ENCODE measurements at places on chromosomes 5 and 9. TPM values are rescaled to one million over a fixed set of nuclear protein-coding genes. Genes with fewer than 3 reads are reported as not detected.

DNA sequence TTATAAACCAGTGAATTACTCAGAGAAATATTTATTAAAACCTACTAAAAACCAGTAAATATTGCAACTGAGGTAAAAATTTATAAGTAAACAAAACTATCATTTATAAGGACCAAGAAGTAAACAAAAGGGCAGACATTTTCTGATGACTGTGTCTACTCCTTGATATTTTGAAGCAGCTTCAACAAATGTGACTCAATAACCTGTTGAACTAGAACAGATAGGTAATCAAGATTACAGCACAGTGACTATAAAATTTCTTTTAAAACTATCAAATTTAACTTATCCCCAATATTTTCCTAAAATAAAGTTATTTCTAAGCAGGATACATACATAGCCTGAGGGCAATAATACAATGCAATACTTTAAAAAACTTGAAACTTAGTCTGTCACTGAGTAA lies 12.8 kb downstream of the ANKRA2 start:
- H3K4me3 ChIP-seq, result no peak overlapping the region
- peaks cover 2% of the 10 kb centered on the region for H3K4me1 ChIP-seq
- H3K36me3 ChIP-seq, result no peaks in the 10 kb centered on the region
- H3K27me3 ChIP-seq, result no peaks in the 10 kb centered on the region

GRCh38 chr9:115649991-115650472 lies 503.6 kb upstream of the PAPPA start:
- no peaks in the 10 kb centered on the region for H3K36me3 ChIP-seq
- DNase-seq, result no peak
- H3K4me3 ChIP-seq, result no peak overlapping the region

- H3K4me1 ChIP-seq, result no peaks in the 10 kb centered on the region
- H3K27ac ChIP-seq, result no peak overlapping the region
- no peaks in the 10 kb centered on the region for H3K36me3 ChIP-seq
- no peak overlapping the region for H3K4me3 ChIP-seq
- no peak for DNase-seq
These were observed 288.5 kb upstream of the TUT7 start for GRCh38 chr9:86642721-86643120.

GRCh38 chr9:27206041-27206440 lies 90.9 kb downstream of the EQTN start:
- H3K4me1 ChIP-seq, result no peaks in the 10 kb centered on the region
- H3K4me3 ChIP-seq, result no peak overlapping the region
- peaks cover 22% of the 10 kb centered on the region for H3K27me3 ChIP-seq
- no peaks in the 10 kb centered on the region for H3K36me3 ChIP-seq
- no peak overlapping the region for H3K27ac ChIP-seq
- no peak for DNase-seq

- peaks cover 11% of the 10 kb centered on the region for H3K4me1 ChIP-seq
- no peak overlapping the region for H3K4me3 ChIP-seq
- H3K27me3 ChIP-seq, result no peaks in the 10 kb centered on the region
These were observed 49.0 kb downstream of the SECISBP2 start for GRCh38 chr9:89367281-89367680.

DNA sequence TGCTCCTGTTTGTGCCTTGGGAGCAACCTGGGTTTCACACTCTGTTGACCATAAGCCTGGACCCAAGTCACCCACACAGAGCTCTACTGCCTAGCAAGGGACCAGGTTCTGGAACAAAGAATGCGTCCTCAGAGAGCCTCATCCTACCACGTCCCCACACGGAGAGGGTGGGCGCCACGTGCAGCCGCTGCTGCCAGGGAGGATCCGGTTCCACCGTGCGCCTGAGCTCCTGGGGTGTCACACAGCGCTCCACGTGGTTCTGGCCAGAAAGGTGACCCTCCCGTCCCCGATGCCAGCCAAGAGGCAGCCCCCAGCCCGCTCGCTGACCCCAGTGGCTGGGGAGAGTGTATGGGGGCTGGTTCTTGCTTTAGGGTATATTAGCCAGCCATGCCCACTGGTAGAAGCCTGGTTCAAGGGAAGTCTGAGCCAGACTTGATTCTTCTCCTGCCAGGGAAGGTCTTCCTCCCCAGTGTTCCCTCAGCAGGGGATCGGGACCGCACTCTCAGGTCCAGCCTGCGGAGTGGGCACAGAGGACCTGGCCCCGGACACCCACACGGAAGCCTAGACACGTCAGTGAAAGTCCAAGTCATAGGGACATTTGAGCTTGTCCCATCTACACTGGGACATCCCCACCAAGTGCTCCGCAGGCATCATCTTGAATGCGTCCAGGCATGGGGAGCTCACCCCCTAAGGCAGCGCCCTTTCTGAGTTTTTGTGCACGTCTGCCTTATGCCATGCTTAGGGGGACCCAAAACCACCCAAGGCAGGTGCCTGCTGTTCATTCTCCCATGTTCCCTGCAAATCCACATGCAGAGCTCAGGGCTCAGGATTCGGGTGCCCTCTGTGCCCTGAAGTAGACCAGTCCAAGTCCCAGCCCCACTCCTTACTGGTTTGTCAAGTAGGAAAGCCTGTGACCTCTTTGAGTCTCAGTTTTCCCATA lies 2.4 kb downstream of the FCN1 start:
- DNase-seq, result no peak
- no peak overlapping the region for H3K4me3 ChIP-seq
- peaks cover 43% of the 10 kb centered on the region for H3K27me3 ChIP-seq
- H3K4me1 ChIP-seq, result no peaks in the 10 kb centered on the region
- no peak overlapping the region for H3K27ac ChIP-seq

DNA sequence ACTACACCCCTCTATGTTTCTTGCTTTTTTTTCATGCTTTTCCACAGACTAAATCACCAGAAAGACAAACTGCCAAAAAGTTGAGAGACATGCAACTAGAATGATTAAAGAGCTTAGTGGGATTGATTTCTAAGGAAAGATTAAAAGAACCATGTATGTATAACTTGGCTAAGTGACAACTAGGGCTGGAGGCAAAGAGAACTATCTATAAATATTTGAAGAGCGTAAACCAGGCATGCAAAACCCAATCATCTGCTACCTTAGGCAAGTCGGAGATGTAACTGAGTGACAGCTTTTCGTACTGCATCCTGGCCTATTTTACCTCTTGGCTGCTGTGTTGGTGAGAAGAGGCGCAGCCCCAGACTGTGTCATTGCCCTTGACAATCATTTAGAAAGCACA lies 121.0 kb upstream of the TLX3 start:
- DNase-seq, result no peak
- H3K4me3 ChIP-seq, result no peak overlapping the region
- H3K27ac ChIP-seq, result no peak overlapping the region
- H3K4me1 ChIP-seq, result peaks cover 2% of the 10 kb centered on the region

- no peak for DNase-seq
- H3K4me3 ChIP-seq, result peak overlapping the region; percentile 76
- peaks cover 4% of the 10 kb centered on the region for H3K4me1 ChIP-seq
- no peak overlapping the region for H3K27ac ChIP-seq
These were observed 29.5 kb upstream of the ALDH1B1 start for GRCh38 chr9:38362852-38363588.

DNA sequence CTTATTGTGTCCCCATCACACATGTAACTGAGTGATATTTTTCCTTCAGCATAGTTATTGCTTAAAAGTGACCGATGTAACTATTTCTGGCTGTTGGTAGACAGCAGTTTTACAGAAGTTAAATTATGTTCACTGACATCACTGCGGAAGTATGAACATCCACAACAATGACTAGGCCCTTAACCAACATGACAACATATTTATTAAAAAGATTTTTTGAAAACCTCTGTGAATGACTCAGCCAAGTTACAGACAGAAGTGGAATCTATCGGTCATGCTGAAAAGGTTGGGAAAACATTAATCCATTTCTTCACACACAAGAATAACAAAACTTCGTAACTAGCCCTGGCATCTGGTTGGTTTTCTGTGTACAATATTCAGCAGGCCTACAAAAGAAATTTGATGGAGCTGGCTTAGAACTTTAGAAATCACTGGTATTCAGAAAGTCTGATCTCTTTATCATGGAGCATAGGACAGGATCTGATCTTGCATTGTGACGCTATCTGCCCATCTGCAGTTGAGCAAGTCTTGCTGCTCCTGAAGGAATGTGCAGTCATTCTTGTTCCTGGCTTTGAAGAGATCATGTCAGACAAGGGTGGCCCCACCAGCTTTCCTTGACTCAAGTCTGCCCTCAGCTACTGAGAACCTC lies 6.5 kb downstream of the GLIS3 start:
- H3K4me3 ChIP-seq, result no peak overlapping the region
- no peaks in the 10 kb centered on the region for H3K36me3 ChIP-seq
- no peak for DNase-seq
- H3K4me1 ChIP-seq, result peaks cover 8% of the 10 kb centered on the region

GRCh38 chr5:132281856-132282614 lies 12.2 kb upstream of the SLC22A4 start:
- H3K27ac ChIP-seq, result no peak overlapping the region
- H3K27me3 ChIP-seq, result peaks cover 14% of the 10 kb centered on the region
- peaks cover 2% of the 10 kb centered on the region for H3K36me3 ChIP-seq
- no peak for DNase-seq

DNA sequence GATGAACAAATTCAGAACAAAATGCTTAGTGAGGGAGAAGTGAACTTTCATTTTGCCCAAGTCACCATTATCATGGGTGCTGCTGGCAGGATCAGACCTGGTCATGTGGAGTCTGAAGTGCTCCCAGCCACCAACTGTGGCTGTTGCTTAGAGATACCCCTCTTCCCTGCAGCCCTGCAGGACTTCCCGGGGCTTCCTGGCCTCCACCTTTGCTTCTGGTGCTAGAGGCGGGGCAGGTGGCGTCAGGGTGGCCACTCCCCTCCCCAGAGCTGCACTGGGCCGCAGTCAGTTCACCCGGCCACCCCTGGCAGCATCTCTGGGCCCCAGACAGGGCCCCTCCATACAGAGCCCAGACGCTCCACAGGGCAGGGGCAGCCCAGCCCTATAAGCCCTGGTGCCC lies 30.0 kb upstream of the SLC12A7 start:
- DNase-seq, result no peak
- peaks cover 7% of the 10 kb centered on the region for H3K4me1 ChIP-seq
- H3K4me3 ChIP-seq, result no peak overlapping the region
- H3K36me3 ChIP-seq, result no peaks in the 10 kb centered on the region
- no peak overlapping the region for H3K27ac ChIP-seq

DNA sequence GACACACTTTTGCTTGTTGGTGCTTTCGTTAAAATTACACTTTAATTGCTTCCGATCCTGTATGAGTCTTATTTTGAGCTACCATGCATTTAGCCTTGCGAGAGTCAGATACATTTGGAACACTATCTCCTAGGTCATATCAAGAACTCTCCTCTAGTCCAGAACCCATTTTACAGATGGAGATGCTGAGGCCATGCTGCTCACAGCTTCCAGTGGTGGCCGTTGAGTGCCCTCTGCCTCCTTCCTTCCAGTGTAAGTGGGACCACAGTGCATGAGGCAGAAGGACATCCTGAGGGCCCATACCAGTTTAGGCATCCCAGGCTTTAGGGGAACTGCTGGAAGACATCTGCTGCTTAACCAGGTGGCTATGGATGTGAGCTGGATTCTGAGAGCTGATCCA lies 6.9 kb downstream of the CCNI2 start:
- H3K4me1 ChIP-seq, result peaks cover 16% of the 10 kb centered on the region
- peak overlapping the region; percentile 89 for H3K27ac ChIP-seq
- H3K27me3 ChIP-seq, result no peaks in the 10 kb centered on the region
- no peak overlapping the region for H3K4me3 ChIP-seq
- DNase-seq, result no peak
- peaks cover 2% of the 10 kb centered on the region for H3K36me3 ChIP-seq

- H3K4me1 ChIP-seq, result no peaks in the 10 kb centered on the region
- H3K36me3 ChIP-seq, result peaks cover 3% of the 10 kb centered on the region
- no peak for DNase-seq
- H3K27ac ChIP-seq, result no peak overlapping the region
These were observed 416.5 kb downstream of the GADD45G start for GRCh38 chr9:90021216-90021906.

GRCh38 chr5:132233081-132233480 lies 5.4 kb upstream of the P4HA2 start:
- H3K4me1 ChIP-seq, result peaks cover 17% of the 10 kb centered on the region
- no peak overlapping the region for H3K27ac ChIP-seq
- H3K36me3 ChIP-seq, result no peaks in the 10 kb centered on the region
- no peak for DNase-seq
- H3K4me3 ChIP-seq, result no peak overlapping the region

Gene ELAVL2
- total RNA-seq, result not detected

Gene SMIM15
- 13.7 TPM for total RNA-seq

Gene PRR16
- not detected for total RNA-seq

Gene NUTM2F
- total RNA-seq, result not detected

Gene OR1L4
- total RNA-seq, result not detected

Gene FOXI1
- not detected for total RNA-seq

Gene FGF10
- total RNA-seq, result not detected

Gene CD274
- total RNA-seq, result 6.7 TPM

Gene ADGRD2
- total RNA-seq, result not detected

Gene KIAA0825
- 3.0 TPM for total RNA-seq

Gene KCNMB1
- 0.44 TPM for total RNA-seq
